Activated gamma-delta T cell (primary cell): ENCODE measurements at places on chromosomes 3 and 15.

GRCh38 chr3:66931291-66931690, 66.8 kb upstream of the KBTBD8 start:
- no peak for DNase-seq

GRCh38 chr3:53129344-53129743, 891 bp downstream of the RFT1 start:
- DNase-seq = no peak

- no peak for DNase-seq
Measured at GRCh38 chr3:153246806-153247205, 84.8 kb downstream of the RAP2B start.

- DNase-seq = no peak
Measured at GRCh38 chr3:134312072-134312872, 61.6 kb upstream of the RYK start.

GRCh38 chr3:138124706-138125355, 7.4 kb downstream of the A4GNT start:
- no peak for DNase-seq

DNA sequence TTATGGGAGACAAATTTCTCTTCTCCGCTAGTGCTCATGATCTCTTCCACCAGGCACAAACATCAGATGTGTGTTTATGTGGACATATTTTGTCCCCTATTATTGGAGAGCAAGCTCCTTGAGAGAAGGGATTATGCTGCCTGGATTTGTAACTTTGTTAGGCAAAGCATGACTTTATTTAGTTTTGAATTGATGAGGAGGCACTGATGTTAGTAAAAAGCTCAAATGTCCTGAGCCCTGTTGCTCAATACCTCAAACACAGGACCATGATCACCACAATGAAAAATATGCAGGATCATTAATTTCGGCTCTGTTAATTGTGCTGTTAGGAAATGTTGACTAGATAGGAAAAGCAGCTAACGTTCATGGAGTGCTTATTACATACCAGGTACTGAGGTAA, 29.1 kb downstream of the SCG5 start:
- no peak for DNase-seq

DNA sequence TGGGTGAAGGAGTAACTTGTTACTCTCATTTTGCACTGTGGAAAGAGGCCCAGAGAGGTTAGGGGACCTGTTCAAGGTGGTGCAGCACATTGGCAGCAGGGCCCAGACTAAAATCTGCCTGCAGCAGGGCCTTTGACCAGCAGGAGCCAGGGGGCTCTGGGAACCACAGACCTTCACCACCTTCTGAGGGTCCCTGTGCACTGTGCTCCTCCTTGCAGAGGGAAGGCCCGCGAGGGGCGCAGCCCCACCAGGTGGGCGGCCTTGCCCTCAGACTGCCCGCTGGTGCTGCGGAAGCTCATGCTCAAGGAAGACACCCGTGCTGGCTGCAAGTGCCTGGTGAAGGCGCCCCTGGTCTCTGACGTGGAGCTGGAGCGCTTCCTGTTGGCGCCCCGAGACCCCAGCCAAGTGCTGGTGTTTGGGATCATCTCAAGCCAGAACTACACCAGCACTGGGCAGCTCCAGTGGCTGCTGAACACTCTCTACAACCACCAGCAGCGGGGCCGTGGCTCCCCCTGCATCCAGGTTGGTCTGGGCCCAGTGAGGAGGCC, 61.5 kb upstream of the FGD5 start:
- DNase-seq = no peak

GRCh38 chr3:88003115-88003755, 55.6 kb downstream of the CGGBP1 start:
- no peak for DNase-seq

DNA sequence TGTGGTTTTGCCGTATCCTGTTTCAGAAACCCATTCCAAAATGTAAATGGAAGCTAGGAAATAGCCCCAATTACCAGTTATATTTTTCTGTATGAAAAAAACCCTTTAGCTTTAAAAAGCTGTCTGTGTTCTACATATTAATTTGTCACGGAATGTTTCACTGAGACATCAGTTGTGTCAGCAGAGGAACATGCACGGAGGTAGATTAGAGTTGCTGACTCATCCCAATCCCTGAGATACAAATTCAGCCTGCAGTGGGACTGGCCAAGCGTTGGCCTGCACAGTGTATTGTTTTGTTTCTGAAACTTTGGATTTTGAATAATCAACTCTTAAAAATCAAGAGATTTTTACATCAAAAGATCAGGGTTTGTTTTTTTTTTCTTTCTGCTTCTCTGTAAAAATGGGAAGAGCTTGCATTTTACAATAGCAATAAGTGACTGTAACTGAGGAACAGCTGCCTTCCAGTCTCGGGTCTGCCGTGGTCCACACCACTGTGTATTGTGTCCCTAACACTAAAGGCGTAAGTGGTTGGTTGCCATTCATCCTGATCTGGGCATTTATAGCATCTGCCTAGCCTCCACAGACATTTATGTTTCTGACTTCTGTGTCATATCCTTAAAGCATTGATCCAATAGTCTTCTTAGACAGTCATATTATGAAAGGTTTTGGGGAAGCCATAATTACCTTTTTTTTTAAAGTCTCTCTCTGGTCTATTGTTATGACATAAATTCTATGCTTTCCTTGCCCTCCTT, 218.1 kb downstream of the ADAMTSL3 start:
- no peak for DNase-seq

DNA sequence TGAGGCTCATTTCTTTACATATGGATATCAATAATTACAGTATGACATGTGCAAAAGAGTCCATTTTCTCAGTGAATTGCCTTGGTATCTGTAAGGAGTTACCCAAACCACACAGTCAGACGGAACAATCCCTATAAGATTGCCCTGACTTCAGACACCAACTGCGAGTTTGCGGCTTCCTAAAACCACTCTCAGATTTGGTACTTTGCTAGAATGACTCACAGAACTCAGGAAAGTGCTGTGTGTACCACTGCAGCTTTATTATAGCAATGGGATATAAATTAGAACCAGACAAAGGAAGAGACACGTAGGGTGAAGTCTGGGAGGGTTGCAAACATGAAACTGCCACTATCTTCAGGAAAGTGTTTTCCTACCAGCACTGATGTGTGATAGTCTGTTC, 45.8 kb upstream of the ATP13A3 start:
- no peak for DNase-seq

- DNase-seq = no peak
Measured at GRCh38 chr3:125054449-125055329, 1.1 kb downstream of the HEG1 start.

DNA sequence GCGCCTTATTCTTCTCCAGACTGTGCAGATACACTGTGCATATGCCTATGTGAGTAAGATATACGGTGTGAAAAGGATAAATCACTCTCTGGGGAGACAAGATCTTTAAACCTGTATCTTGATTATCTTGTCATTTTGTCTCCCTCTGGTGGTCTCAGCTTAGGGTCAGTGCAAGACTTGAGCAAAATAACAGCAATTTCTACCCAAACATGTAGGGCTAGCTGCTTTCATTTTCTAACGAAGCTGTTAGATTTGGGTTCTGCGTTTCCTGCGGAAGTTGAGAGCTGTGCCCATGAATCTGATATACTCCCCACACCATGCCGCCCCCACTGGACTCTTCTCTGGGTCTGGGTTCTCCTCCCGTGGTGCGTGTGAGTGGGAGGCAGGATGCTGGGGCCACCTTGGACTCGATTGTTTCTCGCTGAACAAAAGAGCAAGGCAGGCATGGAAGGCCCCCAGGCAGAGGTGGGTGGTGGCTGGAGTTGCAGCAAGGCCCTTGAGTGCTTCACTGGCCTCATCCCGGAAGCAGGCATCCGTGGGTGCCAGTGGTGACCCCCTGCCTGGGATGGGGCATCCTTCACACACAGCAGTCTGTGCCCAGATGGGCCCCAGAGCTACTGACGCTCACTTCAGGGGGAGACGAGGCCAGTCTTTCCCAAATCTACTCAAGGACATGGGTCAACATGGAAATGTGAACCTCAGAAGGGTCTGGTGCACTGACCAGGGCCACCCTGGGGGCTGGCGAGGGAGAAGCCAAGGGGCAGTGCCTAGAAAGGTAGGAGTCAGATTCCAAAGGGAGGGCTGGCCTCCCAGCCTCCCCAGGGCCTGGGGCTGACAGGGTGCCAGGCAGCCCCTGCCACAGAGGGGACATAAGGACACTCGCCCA, 179.6 kb downstream of the NSMCE3 start:
- no peak for DNase-seq

DNA sequence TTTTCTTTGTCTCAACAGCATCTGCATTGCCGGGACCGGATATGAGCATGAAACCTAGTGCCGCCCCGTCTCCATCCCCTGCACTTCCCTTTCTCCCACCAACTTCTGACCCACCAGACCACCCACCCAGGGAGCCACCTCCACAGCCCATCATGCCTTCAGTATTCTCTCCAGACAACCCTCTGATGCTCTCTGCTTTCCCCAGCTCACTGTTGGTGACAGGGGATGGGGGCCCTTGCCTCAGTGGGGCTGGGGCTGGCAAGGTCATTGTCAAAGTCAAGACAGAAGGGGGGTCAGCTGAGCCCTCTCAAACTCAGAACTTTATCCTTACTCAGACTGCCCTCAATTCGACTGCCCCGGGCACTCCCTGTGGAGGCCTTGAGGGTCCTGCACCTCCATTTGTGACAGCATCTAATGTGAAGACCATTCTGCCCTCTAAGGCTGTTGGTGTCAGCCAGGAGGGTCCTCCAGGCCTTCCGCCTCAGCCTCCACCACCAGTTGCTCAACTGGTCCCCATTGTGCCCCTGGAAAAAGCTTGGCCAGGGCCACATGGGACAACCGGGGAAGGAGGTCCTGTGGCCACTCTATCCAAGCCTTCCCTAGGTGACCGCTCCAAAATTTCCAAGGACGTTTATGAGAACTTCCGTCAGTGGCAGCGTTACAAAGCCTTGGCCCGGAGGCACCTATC, 5.0 kb downstream of the NUTM1 start:
- no peak for DNase-seq

DNA sequence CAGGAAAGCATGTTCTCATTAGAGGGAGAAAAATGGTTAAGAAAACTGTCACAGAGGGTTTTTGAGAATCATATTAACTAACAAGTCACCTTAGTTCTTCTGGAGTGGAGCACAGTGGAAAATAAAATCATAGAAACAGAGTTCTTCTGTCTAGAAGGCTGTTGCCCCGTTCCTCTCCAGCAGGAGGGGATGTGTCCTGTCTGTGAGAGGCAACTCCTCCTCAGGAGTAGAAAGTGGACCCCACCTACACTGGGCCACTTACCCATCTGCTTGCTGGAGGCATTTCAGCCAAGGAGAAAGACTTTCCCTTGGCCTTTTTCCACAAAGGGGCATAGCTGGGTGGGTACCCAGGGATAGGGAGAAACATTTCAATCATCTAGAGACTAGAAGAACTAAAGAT, 106.6 kb downstream of the SSR3 start:
- DNase-seq = no peak
